Head of caudate nucleus (tissue), 42 donors: ENCODE measurements at places on chromosomes 5 and 9.

DNA sequence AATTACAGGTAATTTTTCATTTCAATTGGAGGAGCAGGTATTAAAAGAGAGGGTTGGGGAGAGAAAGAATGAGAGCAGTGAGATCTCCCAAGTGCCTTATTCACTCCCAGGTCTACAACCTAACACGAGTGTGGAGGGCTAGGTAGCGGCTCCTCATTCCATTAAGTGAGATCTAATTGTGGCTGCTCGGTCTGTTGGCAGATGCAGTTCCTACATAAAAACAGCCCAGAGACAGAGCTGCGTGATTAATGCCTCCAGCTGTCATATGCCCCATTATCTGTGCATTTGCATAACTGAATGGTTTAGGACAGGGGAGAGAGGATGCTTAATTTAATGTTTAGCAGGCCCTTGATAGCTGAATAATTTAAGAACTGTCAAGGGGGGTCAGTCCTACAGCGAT lies 100.5 kb downstream of the PSAT1 start:
- no peak for DNase-seq

- DNase-seq: no peak
Measured at GRCh38 chr5:102583276-102584124, 84.7 kb upstream of the SLCO6A1 start.

GRCh38 chr9:114186605-114187289 lies 31.4 kb downstream of the COL27A1 start:
- DNase-seq: no peak

DNA sequence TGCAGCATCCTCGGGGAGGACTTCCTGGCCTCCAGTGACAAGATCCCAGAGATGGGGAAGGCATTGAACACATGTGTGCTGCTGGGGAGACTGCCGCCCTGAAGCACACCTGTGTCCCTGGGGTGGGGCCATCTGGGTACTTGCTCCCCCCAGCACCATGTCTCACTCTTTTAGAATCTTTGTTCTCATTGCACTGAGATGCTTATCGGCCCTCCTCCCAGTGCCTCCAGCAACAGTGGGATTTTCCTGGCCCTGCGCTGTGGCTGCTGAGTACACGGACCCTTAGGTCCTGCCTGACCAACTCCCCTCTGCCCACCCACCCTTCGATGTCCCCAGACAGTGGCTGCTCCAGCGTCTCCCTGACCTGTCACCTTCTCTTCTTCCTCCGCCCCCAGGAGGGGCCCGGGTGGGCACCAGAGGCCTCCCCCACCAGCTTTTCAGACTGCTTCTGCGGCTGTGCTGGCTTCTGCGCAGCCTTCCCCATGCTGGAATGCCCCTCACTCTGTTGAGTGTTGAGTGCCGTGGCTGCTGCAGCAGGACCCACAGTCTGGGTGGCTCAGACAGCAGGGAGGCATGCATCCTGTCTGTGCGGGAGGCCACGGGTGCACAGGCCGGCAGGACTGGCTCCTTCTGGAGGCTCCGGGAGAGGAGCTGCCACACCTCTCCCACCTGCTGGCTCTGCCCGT lies 145.9 kb upstream of the IRX2 start:
- DNase-seq: no peak

- no peak for DNase-seq
Measured at GRCh38 chr9:116569111-116569510, 118.0 kb upstream of the TRIM32 start.

GRCh38 chr9:136051453-136051836 lies 43.6 kb downstream of the NACC2 start:
- peak; percentile 83 for DNase-seq

GRCh38 chr5:66149950-66150349 lies 5.8 kb downstream of the SREK1 start:
- DNase-seq: no peak

- DNase-seq: no peak
Measured at GRCh38 chr5:143349177-143349576, 54.3 kb downstream of the NR3C1 start.

GRCh38 chr5:152900332-152900731 lies 495.3 kb upstream of the NMUR2 start:
- no peak for DNase-seq
